DMS153 (cell line): ENCODE measurements at places on chromosomes 4 and X.

GRCh38 chr4:18314731-18315130 is 293.2 kb upstream of the LCORL start:
- DNase-seq: no peak

DNA sequence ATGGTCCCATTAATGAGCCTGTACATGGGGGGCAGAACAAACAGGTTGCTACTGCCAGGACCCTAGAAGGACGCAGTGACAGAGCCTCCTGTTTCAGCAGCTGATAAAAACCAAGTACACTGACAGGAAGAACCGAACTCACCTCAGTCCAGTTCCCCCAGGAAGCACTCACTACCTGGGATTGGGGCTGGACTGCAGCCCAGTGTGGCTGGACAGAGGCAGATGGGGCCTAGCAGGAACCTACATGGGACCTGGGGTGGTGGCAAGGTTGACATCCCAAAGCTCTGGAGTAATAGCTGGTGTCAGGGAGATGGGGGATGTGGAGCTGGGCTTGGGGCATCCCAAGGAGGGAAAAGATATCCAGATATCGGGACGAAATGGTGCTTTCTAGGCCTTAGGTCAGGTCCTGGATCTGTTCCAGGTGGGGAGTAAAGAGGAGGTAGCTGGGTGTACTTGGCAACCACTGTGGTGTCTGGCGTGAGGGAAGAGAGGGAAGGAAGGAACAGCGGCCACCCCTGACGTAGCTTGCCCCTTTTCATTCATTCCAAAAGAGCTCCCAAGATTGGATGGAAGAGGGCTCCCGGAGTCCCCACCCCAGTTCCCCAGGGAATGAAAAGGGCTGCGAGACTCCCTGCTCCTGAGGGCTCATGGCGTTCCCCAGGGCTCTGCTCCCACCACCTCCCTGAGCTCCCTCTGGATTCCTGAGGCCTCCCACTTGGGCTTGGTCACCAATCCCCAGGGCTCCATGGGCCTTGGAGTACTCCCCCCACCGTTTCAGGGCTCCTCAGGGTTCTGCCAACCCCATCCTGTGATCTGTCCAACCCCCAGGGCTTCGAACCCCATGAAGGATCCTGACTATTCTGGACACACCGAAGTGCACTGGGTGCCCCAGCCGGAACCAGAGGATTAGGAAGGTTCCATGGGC is 4.5 kb downstream of the EMD start:
- DNase-seq: no peak

- DNase-seq: no peak
These were observed 31.3 kb downstream of the CD38 start for GRCh38 chr4:15809466-15809865.

- DNase-seq: peak; percentile 20
These were observed 35.4 kb upstream of the CRMP1 start for GRCh38 chr4:5928274-5928673.

DNA sequence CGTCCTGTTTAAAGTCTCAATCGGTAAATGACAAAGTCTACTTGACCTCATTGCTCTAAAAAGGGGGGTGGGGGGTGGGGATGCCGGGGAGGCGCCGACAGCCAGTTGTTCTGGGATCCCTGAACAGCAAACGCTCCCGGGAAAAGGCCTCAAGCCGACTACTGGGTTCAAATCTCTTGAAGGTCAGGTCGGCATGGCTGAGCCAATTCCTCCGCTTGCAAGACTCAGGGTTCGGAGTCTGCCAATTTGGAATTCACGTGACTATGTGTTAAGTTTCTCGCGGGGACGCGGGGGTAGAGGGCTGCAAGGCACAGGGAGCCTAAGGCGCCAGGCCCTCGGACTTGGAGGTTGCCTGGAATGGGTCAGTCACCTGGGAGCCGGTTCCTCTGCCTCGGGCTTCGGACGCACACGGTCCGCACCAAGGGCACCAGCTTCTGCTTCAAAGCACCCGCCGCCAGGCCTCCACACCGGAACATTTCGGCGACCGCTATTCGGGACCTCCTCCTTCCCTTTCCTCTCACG is 399 bp downstream of the AIFM1 start:
- no peak for DNase-seq

GRCh38 chrX:150219374-150220185 is 143.5 kb upstream of the MAMLD1 start:
- no peak for DNase-seq

DNA sequence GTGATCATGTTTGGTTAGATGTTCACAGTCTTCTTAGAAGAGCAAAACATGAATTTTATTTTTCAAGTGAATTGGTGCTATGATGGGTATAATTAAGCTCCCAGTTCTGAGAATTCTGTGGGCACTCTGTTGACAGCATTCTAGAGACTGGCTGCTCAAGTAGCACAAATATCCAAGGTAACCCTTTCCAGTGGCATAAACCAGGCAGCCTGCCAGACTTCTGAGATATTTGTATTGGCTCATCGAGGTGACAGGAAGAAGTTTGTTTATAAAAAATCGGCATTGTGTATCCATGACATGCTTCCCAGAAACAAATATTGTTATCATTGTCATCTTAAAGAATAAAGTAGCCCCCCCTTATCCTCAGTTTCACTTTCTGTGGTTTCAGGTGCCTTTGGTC is 28.3 kb downstream of the LANCL3 start:
- no peak for DNase-seq

- DNase-seq: no peak
These were observed 445.2 kb downstream of the RPA4 start for GRCh38 chrX:97328853-97329390.
